ENCODE measurements at places on chromosomes 1 and 21.

DNA sequence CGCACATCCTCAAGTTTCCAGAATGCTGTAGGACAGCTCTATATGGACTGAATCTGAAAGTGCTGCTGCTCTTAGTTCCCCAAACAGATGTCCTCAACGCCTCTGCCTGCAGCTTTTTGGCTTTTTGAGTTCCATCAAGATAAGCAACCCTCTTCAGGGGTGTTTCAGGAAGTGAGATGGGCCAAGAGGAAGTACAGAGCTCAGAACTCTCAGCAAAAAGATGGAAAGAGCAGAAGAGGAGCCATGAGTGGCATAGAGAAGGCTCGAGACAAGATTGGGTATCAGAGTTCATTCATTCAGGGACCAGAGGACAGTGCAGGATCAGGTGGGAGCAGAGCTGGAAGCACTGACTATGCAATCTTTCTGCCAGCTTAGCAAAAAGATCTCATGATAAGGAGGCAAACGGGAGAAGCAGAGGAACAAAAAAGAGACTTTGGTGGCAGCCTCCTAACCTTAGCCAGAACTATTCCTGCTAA is at the start of the genes ADORA3 and TMIGD3:
Gene ADORA3 (minus strand): TSS at position 49 of the 476 bp plus-strand sequence. CDS start 279 bp downstream, outside the sequence.
Gene TMIGD3 (minus strand): TSS at position 49 of the 476 bp plus-strand sequence. CDS start 279 bp downstream, outside the sequence.
- no peak for DNase-seq

DNA sequence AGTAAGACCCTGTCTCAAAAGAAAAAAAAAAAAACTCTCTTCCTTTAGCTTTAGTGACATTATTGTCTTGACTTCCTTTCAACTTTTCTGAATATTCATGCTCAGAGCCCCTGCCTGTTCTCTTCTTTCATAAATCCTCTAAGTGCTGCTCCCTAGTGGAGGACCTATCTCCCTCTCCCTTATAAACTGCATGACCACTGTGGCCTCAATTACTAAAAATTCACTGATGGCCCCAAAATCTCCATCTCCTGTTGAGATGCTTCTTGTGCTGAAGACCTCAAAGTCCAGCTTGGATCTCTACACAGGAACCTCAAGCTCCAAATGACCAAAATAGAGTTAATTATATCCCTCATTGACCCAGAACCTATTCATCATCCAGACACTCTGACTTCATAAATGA is 7.8 kb downstream of the ITLN1 start:
- no peak for DNase-seq

DNA sequence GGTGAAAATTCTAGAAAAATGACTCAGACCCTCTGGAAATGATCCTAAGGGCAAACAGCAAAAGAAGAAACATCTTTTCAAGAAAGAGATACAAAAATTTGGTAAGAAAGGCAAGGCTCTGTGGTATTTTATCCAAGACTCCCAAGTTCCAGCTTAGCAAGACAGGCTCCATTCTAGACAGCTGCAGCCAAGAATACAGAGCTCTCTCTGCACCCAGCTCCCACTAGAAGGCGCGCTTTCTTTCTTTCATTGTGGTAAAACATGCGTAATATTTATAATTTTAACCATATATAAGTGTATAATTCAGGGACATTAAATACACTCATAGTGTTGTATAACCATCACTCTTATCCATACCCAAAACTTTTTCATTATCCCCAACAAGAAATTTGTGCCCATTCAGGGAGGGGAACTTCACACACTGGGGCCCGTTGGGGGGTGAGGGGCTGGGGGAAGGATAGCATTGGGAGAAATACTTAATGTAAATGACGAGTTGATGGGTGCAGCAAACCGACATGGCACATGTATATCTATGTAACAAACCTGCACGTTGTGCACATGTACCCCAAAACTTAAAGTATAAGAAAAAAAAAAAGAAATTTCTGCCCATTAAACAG is 2.2 kb upstream of the HFM1 start:
- DNase-seq: no peak

DNA sequence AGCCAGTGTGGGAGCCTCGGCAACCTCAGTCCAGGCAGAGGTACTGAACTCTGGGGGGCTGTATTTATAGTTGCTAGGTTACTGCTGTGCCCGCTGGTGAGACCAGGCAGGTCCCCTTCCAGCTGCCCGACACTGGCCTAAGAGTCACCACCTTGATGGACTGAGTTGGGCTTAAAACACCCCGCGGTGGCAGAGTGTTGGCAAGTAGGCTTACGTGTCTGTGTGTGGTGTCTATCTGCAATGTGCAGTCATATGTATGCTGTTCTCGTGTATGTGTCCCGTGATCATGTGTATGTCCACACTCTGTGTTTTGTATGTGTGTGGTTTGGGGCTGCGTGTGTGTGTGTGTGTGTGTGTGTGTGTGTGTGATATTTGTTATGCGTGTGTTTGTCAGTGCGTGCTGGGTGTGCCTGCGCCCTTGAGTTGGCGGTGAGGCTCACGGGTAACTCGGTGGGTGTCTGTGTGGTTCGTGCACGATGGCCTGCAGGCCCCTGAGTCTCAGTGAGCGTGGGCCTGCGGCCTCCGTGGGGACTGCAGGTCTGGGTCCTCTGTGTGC is 65.5 kb downstream of the MEF2D start:
- no peak for DNase-seq

DNA sequence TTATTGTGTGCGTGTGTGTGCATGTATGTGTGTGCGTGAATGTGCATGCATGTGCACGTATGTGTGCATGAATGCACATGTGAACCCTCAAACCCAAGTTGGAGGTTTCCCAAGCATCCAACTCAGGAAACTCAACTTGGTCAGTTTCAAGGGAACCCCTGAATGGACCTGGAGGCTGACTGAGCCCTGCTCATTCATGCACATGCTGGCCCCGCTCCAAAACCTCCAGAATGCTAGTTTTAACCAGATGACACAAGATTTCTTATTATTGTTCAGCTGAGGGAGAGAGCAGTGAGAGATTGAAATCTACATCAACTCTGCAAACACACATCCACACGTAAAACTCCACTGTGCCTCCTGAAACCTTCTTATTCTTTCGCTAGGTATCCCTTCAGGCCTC is 104.4 kb downstream of the OMA1 start:
- DNase-seq: no peak

GRCh38 chr1:117527566-117528102 is 78.2 kb upstream of the TENT5C start:
- DNase-seq: no peak

- no peak for DNase-seq
Measured at GRCh38 chr1:27993241-27993640, 33.5 kb downstream of the XKR8 start.

GRCh38 chr1:159933347-159933746 is 8.0 kb upstream of the TAGLN2 start:
- DNase-seq: no peak
